ENCODE measurements at places on chromosomes 7 and 10.

GRCh38 chr10:1522237-1522636, 215.1 kb downstream of the ADARB2 start:
- no peak for DNase-seq

GRCh38 chr7:126150278-126150958, 1102.3 kb downstream of the GRM8 start:
- DNase-seq: no peak

- DNase-seq: no peak
Observed at GRCh38 chr10:50613726-50614443, 9.9 kb downstream of the SGMS1 start.

DNA sequence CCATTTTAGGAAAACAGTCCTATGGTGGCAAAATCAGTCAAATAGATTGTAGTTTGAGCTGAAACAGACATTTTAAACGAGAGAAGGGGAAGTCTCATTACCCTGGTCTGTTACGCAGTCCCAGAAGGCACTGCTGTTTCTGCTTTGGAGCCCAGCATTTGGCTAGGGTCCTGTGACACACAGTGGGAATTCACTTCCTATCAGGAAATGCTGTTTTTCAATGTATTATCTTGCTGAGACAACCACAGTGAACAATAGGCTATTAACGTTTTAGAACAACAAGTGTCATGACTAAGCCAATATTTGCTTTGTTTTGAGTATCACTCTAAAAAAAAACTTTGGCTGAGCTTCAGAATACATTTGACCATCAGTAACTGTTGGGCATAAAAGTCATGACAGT, 74.1 kb downstream of the ADD3 start:
- DNase-seq: peak; percentile 72

GRCh38 chr10:49168171-49168540, 20.0 kb downstream of the TMEM273 start:
- no peak for DNase-seq

- DNase-seq: peak; percentile 56
Observed at GRCh38 chr10:48608279-48608681, 3.4 kb upstream of the ARHGAP22 start.

DNA sequence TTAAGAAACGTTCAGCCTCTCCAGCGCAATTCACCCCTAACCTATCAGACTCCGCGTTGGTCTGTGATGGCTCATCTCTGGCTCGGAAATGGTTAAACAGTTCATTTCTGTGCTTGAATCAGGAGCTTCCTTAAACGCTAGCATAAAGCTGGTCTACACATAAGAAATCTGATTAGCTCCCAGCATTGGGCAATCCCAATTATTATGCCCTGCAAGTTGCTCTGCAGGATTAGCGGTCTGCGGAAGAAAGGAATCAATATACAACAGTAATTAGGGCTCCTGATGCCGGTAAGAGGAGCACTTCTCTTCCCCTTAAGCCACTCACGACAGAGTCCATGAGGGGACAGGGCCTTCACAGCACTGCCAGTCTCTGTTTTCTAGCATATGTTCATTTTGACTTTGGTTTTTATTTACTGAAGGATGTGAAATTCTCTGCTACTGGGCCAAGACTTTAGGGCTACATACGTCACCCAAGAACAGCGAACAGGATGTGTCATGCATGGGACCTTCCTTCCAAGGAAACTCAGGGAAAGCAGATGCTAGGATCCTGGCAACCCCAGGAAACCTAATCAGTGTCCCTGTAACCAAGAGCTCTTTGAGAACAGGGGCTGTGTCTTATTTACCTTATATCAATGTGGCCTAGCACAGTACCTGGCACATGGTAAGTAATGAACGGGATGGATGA, 324.4 kb downstream of the KCNMA1 start:
- no peak for DNase-seq
